AG10803 (cell line): ENCODE measurements at places on chromosomes 16 and 17.

GRCh38 chr17:58176200-58176599 lies 9.4 kb downstream of the OR4D2 start:
- DNase-seq = peak; percentile 6

DNA sequence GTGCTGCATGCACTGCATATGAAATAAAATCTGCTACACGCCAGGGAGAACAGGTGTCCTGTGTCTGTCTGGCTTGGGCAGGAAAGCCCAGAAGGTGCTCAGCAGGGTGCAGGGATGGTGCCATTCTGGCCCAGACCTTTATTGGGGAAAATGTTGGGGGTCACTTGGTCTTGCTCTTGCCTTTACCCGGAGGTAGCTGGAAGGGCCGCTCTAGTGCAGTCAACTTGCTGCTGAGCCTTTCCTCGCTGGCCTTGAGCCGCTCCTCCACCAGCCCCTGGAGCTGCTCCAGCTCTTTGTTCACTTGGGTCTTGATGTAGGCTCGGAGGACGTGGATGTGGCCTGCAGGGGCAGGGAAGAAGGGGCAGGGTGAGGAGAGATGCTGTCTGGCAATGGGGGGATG lies 4.5 kb downstream of the CFAP119 start:
- no peak for DNase-seq

GRCh38 chr17:55784666-55785065 lies 33.8 kb downstream of the PCTP start:
- no peak for DNase-seq

DNA sequence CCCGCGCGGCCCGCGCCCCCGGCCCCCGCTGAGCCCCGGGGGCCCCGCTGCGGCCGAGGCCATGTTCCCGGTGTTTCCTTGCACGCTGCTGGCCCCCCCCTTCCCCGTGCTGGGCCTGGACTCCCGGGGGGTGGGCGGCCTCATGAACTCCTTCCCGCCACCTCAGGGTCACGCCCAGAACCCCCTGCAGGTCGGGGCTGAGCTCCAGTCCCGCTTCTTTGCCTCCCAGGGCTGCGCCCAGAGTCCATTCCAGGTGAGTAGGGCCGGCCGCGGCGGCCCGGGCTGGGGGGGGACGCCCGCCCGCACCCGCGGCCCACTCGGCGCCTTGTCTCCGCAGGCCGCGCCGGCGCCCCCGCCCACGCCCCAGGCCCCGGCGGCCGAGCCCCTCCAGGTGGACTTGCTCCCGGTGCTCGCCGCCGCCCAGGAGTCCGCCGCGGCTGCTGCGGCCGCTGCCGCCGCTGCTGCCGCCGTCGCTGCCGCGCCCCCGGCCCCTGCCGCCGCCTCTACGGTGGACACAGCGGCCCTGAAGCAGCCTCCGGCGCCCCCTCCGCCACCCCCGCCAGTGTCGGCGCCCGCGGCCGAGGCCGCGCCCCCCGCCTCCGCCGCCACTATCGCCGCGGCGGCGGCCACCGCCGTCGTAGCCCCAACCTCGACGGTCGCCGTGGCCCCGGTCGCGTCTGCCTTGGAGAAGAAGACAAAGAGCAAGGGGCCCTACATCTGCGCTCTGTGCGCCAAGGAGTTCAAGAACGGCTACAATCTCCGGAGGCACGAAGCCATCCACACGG lies 504 bp downstream of the MAZ start:
- no peak for DNase-seq

DNA sequence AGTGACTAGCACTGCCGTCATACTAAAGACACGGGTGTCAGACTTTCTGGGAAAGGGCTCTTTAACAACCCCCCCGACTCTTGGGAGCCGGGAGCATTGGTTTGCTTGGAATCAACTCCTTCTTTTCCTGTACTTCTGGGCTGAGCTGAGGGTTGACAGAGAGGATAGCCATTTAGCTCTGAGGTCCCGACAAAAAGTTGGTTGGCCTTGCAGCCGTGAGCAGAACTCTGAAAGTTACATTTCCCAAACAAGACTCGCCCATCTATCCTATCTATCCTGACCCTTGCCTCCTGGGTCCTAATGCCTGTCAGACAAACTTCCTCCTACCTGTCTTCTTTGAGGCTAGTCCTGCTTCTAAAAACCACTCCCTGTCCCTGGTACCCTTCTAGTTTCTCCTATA lies 460.8 kb upstream of the TOM1L1 start:
- no peak for DNase-seq

DNA sequence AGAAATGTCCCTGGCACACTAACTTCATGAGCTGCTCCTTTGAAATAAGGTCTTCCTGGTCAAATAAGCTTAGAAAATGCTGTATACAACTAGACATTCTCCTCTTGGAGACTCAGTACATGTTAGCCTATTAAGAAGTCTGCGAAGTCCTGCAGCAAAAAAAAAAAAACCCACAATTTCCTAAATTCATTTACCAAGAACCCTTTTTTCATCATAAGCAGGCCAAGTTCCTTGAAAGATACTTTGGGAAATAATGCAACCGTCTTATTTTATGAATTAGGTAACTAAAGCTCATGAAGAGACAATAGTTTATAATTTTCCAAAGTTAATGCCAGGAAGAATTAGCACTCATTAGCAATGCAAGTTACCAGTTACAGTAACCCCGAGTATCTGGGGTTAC lies 49.0 kb upstream of the HAS3 start:
- no peak for DNase-seq

DNA sequence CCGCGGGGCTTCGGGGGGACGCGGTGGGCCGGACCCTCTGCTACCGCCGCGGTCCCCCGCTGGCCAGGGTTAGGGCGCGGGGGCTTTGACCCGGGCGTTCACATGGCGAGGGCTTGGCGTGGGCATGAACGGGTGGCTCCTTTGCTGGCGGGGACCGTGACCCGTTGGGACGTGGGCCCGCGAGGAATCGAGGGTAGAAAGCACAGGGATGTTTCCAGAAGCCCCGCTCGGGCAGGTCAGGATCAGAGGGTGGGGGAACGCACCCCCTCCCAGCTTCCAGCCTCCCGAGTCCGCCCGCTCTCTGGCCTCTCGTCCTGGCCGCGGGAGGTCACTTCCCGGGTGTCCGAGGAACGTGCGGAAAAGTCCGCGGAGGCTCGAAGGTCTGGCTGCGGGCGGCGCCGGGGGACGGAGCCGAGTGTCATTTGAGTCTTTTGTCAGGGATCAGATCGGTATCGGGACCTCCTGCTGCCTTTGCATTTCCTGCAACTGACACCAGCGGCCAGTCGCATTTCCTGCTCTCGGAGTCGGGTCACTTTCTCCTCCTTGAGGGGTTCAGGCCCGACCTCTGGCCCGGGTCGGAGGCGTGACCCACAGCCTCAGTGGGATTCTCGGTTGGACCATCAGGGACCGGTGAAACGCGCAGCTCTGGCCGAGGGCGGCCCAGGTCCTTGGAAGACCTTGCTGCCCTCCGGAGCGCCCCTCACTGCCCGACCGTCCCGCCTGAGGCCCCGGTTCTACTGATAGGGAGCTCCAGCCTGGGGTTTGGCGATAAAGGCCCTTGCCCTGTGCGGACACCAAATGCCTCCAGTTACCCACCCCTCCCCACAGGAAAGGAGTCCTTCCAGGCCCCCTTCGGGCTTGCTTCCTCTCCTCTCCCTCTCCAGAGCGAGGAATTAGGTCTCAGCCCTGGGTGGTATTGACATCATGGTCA lies 702 bp upstream of the WNT3 start:
- no peak for DNase-seq

DNA sequence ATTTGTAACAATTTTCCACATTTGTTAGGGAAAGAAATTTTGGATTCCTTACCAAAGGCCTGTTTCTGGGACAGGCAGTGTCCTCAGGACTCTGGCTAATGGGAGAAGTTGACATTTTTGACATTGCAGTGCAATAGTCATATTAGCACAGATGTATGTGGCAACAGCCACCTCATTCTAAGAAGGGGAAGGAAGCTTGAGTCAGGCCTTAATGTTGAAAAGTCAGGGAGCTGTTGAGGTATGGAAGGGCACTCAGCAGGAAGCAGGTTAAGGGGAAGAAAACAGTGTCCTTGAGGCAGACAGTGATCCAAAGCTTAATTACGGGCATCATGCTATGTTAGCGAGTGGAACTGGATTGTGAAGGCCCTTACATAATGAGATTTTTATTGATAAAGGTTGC lies 20.9 kb downstream of the AKTIP start:
- peak; percentile 31 for DNase-seq

DNA sequence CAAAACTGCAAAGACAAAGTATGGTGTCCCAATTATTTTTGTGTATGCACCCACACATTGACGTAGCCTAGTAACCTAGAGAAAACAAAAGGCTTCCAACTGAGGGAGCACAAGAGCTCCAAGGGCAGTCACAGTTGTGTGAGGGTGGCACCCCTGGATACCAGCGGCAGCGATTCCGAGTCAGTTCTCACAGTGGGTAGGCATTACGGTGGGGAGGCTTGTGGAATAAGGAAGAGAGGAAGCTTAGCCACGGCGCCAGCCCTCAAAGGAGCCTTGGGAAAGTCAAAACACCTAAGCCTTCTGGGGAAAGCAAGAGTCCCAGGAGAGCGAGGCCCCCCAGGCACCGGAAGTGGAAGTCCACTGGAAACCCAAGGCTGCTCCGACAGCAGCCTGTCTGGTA lies 31.0 kb upstream of the ADCY9 start:
- DNase-seq = no peak

GRCh38 chr17:28485049-28485448 lies 11.6 kb downstream of the SLC13A2 start:
- no peak for DNase-seq

- DNase-seq = peak; percentile 100
Observed at GRCh38 chr16:84832488-84833143, 12.8 kb downstream of the CRISPLD2 start.

- peak; percentile 98 for DNase-seq
Observed at GRCh38 chr17:57481910-57482391, 225.6 kb downstream of the MSI2 start.

- DNase-seq = no peak
Observed at GRCh38 chr16:73384506-73385089, 336.7 kb upstream of the ZFHX3 start.

DNA sequence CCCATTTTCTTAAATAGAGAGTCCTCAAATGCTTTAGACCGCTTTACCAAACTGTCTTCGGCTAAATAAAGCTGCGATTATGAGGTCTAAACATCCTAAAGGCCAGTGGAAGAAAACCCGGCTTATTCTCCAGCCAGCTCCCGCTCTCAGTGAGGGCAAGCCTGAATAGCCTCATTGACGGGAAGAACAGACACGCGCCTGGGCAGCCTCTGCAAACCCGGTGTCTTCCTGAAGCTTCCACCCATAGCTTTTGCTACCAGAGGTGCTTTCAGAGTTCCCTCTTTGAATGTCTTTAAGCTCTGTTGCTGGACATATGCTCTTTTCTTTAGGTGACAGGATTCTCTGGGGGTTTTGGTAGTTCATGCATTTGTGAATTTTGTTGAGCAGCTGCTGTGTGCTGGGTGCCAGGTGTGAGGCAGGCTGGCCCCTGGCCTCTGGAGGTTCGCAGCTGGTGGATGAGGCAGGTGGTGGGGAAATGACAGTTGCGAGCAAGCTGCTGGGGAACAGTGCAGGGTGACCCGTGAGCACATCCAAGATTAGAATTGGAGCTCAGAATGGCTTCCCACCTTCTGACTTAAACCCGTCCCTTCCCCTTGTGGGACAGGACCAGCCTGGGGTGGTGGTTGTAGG lies 44.7 kb downstream of the CRISPLD2 start:
- no peak for DNase-seq

GRCh38 chr16:72940886-72941285 lies 107.0 kb downstream of the ZFHX3 start:
- no peak for DNase-seq

DNA sequence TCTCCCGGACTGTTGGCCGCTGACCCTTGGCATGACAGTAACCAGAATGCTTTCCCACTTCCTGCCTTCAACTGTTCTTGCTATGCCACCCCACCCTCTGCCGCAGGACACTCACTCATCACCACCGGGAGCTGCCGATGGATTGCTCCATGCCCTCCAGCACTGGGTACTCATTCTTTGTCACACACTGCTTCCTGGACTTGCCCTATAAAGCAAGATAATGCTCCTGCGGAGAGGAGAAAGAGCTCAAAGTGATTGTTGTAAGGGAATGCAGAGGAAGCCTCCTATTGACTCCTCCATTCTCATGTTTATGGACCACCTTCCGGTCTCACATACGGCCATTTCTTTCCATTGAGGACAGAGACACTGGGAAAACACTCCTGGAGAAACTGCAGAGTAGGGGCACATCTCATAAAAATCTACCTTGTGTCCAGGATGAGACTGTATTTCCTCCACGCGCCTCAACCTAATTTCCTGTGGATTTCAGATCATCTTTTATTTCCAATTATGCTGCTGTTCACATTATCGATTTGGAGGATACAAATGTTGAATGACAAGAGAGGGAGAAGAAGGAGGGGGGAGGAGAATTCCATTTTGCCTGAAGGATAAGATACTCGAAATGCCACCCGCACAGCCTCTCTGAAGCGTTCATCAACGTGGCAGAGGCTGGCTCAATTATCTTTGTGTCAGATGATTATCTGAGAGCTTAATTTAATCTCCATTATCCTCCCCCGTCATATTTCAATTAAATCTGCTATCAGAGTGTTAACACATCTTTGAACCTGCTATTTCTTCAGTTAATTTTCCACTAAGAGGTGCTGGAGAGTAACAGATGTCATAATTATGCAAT lies 486.1 kb upstream of the SALL1 start:
- DNase-seq = peak; percentile 60

- no peak for DNase-seq
Observed at GRCh38 chr17:68425979-68426378, 31.3 kb downstream of the WIPI1 start.

- DNase-seq = no peak
Observed at GRCh38 chr17:45155483-45155882, 6.2 kb upstream of the HEXIM2 start.

DNA sequence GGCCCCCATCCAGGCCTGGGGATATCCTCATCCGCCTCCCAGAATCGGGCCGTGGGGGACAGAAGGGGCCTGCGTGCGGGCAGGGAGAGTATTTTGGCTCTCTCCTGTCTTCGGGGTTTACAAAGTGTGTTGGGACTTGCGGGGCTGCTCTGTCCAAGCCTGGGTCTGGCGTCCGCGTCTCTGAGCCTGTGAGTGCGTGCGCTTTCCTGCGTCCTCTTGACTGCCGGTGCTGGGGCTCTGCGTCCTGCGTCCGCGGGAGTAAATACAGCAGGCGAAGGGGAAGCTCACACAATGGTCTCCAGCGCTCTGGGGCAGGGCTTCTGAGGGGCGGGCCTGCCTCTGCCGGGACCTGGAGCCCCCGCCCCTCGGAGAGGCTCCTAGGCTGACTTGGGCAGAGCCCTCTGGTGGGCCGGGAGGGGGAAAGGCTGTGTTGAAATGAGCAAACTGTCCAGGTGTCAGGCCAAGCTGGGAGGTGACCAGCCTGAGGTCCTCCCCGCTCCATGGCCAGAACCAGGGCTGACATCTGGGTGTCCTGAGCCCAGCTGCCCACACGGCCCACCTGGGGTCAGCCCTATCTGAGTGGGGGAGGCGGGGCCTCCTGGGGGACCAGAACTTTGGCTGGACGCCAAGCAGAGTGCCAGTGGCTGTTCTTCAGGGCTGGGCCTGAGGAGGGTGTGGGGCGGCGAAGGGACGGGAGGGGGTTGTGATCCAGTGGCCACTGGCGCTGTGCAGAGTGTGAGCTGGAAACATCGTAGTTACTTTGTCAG lies 233.6 kb downstream of the SEC14L1 start:
- peak; percentile 85 for DNase-seq
